Stimulated activated CD4-positive, alpha-beta T cell treated with anti-CD3 and anti-CD28 coated beads, Interleukin-12 subunit alpha, Interleukin-12 subunit beta, amount 100 ng/mL, for 24 hours (primary cell): ENCODE measurements at places on chromosomes 12 and 14.

DNA sequence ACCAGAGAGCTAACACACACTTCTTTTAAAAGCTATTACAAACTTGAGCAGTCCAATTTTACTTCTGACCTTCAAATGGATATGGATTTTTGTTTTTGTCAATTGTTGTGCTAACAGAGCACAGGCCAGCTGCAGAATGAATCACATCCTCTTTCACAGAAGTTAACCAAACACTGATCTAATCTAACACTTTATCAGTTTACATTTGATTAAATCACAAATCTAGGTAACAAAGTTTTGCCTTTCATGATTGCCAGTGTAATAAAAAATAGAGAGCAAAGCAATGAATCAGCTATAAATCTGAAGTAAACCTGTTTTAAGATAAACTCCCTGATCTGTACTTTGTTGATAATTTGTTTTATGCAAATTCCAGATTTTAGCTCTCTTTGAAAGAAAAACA is 273.1 kb upstream of the RGS6 start:
- DNase-seq, result no peak

GRCh38 chr14:70183991-70184390 is 4.8 kb downstream of the SLC8A3 start:
- no peak for DNase-seq

GRCh38 chr12:93237235-93237915 is 140.3 kb upstream of the NUDT4 start:
- no peak for DNase-seq

DNA sequence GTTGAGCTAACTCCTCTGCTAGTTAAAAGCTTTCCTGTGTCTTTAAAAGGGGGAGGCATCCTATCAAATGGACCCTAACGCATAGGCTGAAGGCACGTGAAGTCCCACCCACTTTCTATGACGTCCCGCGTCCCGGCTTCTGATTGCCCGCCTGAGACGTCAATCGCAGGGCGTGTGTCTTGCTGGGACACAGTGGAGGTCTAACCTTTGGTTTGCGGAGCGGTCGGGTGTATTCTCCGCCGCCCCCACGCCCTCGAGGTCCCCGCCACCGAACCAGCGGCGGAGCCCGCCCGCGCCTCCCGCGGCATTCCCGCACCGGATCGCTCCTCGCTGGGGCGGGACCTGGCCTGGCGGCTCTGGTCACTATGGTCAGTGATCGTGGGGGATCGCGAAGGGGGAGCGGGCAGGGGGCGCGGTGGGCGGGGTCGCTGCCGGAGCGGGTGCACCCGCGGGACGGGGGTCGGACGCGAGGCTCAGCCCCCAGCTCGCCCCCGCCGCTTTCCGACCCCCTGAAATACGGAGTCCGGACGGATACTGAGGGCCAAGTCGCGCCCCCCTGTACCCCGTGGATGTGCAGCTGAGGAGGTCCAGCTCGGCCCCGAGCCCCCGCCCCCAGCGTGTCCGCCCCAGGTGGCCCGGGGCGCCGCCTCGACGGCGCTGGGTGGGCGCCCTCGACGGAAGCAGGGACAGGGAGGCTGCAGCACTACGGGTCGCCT is at the start of gene OTUB2:
Gene OTUB2, plus strand, starts transcription at position 168 of the 716 bp plus-strand sequence. Its CDS starts 198 bp downstream, at position 366.
- peak; percentile 92 for DNase-seq

GRCh38 chr12:56143870-56144269 is 8.5 kb upstream of the MYL6B start:
- no peak for DNase-seq
